ENCODE measurements at places on chromosomes 1 and 21.

GRCh38 chr1:59687081-59687480 is 127.7 kb upstream of the HOOK1 start:
- no peak for DNase-seq

- DNase-seq, result no peak
Observed at GRCh38 chr1:71264039-71264438, 183.2 kb upstream of the ZRANB2 start.

DNA sequence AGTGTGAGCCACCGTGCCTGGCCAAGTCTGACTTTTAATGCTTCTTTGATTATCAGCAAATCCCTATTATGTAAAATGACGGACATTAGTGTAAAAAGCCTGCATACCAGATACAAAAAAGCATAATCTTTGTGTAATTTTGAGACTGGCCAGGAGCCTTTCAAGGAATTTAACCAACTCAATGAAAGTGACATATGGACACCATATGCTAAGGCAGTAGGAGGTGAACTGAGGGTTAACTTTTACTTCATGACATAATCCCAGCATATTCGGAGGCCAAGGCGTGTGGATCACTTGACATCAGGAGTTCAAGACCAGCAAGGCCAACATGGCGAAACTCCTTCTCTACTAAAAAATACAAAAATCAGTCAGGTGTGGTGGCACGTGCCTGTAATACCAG is 94.6 kb downstream of the EIF4G3 start:
- DNase-seq, result no peak

GRCh38 chr1:35726450-35727433 is 8.1 kb upstream of the C1orf216 start:
- peak; percentile 46 for DNase-seq

GRCh38 chr1:155223047-155223446 is 14.6 kb downstream of the MTX1 start:
- DNase-seq, result no peak

DNA sequence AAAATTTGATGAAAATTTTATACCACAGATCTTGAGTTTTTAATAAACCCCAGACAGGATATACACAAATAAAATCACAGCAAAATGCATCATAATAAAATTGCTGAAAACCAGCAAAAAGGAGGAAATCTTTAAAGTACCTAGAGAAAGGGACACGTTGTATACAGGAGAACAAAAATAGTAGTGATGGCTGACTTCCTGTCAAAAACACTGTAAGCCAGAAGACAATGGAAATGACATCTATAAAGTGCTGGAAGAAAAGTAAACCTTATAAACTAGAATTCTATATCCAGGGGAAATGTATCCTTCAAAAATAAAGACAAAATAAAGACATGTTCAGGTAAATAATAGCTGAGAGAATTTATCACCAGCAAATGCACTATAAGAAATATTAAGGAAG is 14.6 kb upstream of the PTGFRN start:
- no peak for DNase-seq

DNA sequence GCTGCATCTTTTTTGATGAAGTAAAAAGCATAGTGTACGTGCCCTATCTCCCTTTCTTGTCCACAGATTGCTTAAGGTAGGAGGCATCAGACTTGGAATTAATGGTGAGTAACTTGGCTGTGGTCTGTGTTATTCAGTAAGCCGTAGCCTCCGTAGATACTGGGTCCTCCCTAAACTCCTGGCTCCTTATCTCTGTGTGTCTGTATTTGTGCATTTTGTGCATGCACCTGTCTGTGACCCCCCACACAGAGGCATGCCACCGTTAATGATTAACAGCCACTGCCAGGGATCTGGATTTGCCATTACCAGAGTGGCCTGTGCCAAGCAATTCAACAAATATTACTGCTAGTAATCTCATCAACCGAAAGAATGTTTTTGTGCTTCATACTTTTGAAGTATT is 31.9 kb downstream of the MAP3K21 start:
- DNase-seq, result no peak

DNA sequence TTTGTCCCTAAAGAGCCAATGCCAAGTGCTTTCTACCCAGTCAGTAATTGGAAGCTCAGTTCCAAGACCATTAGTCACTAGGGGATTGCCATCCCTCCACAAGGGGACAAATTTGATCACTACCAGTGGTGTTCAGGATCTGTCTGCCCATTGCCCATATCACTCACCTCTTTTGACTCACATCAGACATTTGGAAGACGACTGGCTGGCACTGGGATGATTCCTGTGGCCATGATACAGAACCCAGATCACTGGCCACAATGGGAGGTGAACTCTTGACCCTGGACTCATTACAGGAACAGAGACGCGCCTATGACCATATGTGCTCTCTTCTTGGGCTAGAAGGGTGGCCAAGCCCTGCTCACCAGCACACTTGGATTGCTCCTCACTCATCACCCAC is 71.0 kb downstream of the COLGALT2 start:
- no peak for DNase-seq

- peak; percentile 68 for DNase-seq
Observed at GRCh38 chr21:15065392-15066122, 757 bp upstream of the NRIP1 start.

GRCh38 chr1:112337028-112337531 is 58.9 kb upstream of the CTTNBP2NL start:
- DNase-seq, result no peak

DNA sequence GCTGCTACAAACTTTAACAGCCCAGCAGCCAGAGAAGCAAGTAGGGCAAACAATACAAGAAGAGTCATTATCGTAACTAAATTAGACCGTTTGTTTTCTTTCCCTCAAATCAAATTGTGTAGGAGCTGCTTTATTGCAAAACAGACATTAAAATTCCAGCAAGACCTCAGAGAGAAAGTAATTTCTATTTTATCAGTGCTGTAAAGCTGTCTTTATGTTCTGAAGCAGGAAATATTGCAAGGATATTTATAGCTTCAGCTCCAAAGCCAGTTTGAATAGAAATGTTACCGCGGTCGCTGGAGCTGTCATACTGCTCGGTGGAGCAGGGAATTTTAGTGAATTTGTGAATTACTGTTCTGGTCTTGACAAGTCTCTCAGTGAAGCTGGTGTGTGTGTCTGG is 503.8 kb upstream of the PLXNA2 start:
- no peak for DNase-seq

DNA sequence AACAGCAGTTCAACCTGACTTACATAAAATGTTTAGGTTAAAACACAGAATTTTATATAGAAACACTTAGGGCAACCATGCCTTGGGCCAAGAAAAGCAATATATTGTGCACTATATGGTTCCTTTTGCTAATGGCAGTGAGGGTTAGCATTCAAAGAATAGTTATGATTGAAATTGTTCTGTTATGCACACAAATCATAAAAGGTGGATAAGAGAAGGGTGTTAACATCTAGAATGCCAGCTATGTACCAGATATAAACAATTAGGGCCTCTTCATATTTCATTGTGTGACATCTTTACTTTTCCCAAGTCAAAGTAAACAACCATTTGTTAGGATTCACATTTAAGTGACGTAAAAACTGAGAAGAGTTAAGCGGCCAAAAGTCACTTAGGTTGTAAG is 308.0 kb upstream of the B3GALT2 start:
- DNase-seq, result no peak

GRCh38 chr1:183864611-183865010 is 59.7 kb downstream of the RGL1 start:
- no peak for DNase-seq

- no peak for DNase-seq
Observed at GRCh38 chr1:89939059-89939570, 55.8 kb upstream of the ZNF326 start.

- DNase-seq, result no peak
Observed at GRCh38 chr1:107789817-107790524, 175.0 kb downstream of the VAV3 start.

- DNase-seq, result no peak
Observed at GRCh38 chr1:248739572-248740205, 15.9 kb downstream of the LYPD8 start.

- DNase-seq, result no peak
Observed at GRCh38 chr21:35473496-35473895, 424.4 kb upstream of the RUNX1 start.

GRCh38 chr1:46303872-46304326 is 401 bp downstream of the UQCRH start:
- no peak for DNase-seq

DNA sequence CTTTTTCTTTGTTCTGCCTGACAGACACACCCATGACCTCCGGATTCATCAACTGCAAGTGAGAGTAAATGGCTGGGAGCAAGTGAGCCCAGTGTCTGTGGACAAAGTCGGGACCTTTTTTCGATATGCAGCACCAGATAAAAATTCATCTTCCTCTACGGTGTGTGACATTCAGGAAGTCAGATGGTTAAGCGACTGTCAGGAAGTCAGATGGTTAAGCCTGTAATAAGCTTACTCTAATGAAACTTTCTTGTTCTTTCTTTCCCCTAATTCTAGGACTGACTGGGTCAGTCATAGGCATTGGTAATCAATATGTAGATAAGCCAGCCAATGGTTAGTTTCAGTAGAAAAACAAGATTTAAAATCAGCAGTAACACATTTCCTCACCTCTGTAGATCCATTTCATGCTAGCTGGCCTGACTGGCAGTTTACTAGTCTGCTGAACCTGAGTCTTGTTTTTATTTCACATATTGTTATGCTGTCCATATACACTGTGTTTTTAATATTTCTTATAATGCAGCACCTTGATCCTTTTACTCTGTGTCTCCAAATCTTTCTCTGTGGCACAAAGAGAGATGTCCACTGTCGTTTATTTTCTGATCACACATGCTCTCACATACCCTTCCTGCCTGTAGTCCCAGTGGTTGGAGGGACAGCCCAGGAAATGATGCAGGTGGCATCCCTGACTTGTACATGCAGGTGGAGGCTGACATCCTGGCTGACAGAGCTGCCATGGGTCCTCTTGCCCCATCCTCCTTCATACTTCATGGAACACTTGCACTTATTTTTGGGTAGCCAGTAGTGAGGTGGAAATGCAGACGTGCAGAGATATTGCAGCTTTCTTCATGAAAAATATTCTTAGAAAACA is 115.8 kb downstream of the VPS13D start:
- DNase-seq, result no peak

DNA sequence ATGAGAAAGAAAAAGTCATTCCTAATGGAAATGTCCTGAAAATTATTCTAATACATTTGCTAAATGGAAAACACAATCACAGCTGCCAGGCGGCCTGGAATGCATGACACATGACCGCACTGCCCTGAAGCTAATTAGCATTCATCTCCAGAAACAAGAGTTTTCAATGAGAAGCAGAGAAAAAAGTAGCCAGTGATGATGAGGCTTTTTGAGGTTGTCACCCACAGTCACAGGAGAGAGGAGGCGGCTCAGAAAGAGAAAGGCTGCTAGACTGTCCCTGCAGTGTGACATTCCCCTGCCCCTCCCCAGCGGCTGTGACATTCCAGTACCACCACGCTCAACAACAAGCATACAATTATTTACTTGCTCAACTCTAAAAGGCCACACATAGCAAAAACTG is 122.9 kb upstream of the KRTAP19-8 start:
- no peak for DNase-seq
